ENCODE measurements at places on chromosomes 11 and 22. TPM values are rescaled to one million over a fixed set of nuclear protein-coding genes. Genes with fewer than 3 reads are reported as not detected.

Gene ARHGAP20
- 0.97 TPM for total RNA-seq

Gene AIP
- total RNA-seq = 58.5 TPM

Gene ACO2
- 60.4 TPM for total RNA-seq

Gene GLYATL1
- not detected for total RNA-seq

Gene SAA1
- total RNA-seq = not detected

Gene OR52E8
- not detected for total RNA-seq

GRCh38 chr22:48442663-48443062, 1385.0 kb downstream of the BRD1 start:
- H3K36me3 ChIP-seq = no peaks in the 10 kb centered on the region
- no peaks in the 10 kb centered on the region for H3K27me3 ChIP-seq
- DNase-seq = no peak
- H3K4me1 ChIP-seq = peaks cover 12% of the 10 kb centered on the region
- no peak overlapping the region for H3K4me3 ChIP-seq

GRCh38 chr11:91141655-91142054, 918.8 kb upstream of the CHORDC1 start:
- H3K27ac ChIP-seq = no peak overlapping the region
- no peaks in the 10 kb centered on the region for H3K27me3 ChIP-seq
- H3K4me3 ChIP-seq = no peak overlapping the region
- DNase-seq = no peak

GRCh38 chr11:69881467-69882269, 62.5 kb upstream of the FGF3 start:
- DNase-seq = no peak
- H3K27me3 ChIP-seq = peaks cover 29% of the 10 kb centered on the region
- no peaks in the 10 kb centered on the region for H3K4me1 ChIP-seq
- no peak overlapping the region for H3K4me3 ChIP-seq
- H3K27ac ChIP-seq = no peak overlapping the region

DNA sequence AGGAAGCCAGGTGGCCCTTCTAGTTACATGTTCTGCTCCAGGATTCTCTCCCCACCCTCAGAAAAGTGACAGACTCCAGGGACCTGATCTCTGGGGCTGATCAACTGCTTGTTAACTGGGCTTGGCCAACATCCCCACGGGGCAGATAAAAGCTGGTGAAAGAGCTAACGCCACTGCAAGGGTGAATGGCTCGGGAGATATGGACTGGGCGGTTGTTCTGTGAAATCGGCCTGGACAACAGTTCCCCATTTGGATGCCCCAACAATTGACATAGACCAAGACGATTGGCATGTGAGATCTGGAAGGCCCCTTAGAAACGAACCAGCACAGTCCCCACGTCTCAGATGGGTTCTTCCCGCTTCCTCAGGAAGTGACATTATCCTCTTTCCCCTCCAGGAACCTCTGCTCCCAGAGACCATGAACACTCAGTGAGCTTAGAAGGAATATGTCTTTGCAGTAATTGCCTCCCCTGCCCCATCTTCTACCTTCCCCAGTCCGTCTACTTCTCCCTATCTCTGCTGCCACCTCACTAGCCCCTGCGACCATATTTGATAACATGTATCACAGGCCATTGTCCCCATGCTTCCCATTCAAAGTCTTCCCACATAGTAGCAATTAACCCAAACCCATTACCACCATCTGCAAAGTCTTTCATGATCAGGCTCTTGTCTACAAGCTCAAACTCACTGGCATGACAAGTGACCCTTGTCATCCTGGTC, 5.6 kb upstream of the PRG2 start:
- H3K27me3 ChIP-seq = no peaks in the 10 kb centered on the region
- H3K4me3 ChIP-seq = no peak overlapping the region
- H3K27ac ChIP-seq = no peak overlapping the region
- no peaks in the 10 kb centered on the region for H3K4me1 ChIP-seq
- no peak for DNase-seq
- no peaks in the 10 kb centered on the region for H3K36me3 ChIP-seq

DNA sequence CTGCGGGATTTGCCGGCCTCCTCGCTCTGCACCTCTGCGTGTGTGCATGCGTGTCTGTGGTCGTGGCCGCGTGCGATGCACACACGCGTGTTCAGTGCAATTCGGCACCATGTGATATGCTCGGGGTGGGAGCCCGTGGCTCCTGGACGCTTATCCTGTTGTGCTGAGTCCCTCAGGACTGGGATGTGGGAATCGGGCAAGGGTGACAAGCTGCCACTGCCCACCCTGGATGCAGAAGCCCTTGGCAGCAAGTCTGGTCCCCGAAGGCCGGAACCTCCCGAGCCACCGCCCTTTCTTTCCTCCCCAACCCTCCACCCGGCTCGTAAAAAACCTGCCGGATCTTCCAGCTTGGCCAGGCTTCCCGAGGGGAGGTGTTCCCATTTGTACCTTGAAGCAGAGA, 128.2 kb downstream of the PHF21B start:
- H3K27ac ChIP-seq = no peak overlapping the region
- H3K4me1 ChIP-seq = no peaks in the 10 kb centered on the region
- no peak overlapping the region for H3K4me3 ChIP-seq
- no peak for DNase-seq
- H3K36me3 ChIP-seq = no peaks in the 10 kb centered on the region
- H3K27me3 ChIP-seq = no peaks in the 10 kb centered on the region

DNA sequence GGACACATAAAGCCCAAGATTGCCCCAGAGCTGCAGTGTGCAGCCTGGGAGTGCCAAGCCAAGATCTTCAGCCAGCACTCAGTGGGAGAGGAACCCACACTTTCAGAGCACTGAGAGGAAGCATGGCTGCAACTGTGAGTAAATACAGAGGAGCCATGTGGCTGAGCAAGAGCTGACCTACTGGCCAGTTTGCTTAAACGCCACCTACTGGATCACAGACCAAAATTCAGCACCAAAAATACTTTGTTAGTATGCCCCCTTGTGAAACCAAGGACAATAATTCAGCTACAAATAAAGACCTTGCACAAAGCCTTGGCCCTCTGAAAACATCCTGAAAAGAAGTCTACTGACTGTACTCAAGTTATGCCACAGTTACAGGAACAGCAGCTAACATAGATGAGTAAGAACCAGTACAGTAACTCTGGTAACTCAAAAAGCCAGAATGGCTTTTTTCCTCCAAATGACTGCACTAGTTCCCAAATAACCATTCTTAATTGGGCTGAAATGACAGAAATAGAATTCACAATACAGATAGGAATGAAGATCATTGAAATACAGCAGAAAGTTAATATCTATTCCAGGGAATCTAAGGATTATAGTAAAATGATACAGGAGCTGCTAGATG, 10.1 kb upstream of the OR4A15 start:
- no peaks in the 10 kb centered on the region for H3K4me1 ChIP-seq
- no peak for DNase-seq
- H3K4me3 ChIP-seq = no peak overlapping the region

DNA sequence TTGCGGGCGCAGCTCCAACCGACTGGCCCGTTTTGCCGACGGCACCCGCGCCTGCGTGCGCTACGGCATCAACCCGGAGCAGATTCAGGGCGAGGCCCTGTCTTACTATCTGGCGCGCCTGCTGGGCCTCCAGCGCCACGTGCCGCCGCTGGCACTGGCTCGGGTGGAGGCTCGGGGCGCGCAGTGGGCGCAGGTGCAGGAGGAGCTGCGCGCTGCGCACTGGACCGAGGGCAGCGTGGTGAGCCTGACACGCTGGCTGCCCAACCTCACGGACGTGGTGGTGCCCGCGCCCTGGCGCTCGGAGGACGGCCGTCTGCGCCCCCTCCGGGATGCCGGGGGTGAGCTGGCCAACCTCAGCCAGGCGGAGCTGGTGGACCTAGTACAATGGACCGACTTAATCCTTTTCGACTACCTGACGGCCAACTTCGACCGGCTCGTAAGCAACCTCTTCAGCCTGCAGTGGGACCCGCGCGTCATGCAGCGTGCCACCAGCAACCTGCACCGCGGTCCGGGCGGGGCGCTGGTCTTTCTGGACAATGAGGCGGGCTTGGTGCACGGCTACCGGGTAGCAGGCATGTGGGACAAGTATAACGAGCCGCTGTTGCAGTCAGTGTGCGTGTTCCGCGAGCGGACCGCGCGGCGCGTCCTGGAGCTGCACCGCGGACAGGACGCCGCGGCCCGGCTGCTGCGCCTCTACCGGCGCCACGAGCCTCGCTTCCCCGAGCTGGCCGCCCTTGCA, 1.0 kb downstream of the FJX1 start:
- DNase-seq = peak; percentile 80
- peaks cover 53% of the 10 kb centered on the region for H3K4me1 ChIP-seq
- peak overlapping the region; percentile 79 for H3K27ac ChIP-seq
- H3K36me3 ChIP-seq = no peaks in the 10 kb centered on the region

GRCh38 chr11:103730131-103730940, 306.1 kb upstream of the DDI1 start:
- no peak overlapping the region for H3K4me3 ChIP-seq
- no peaks in the 10 kb centered on the region for H3K36me3 ChIP-seq
- DNase-seq = peak; percentile 63
- peaks cover 5% of the 10 kb centered on the region for H3K4me1 ChIP-seq

- no peak for DNase-seq
- H3K4me3 ChIP-seq = no peak overlapping the region
- H3K27me3 ChIP-seq = peaks cover 10% of the 10 kb centered on the region
These were observed 69.6 kb downstream of the KIAA1671 start for GRCh38 chr22:25021976-25022711.

DNA sequence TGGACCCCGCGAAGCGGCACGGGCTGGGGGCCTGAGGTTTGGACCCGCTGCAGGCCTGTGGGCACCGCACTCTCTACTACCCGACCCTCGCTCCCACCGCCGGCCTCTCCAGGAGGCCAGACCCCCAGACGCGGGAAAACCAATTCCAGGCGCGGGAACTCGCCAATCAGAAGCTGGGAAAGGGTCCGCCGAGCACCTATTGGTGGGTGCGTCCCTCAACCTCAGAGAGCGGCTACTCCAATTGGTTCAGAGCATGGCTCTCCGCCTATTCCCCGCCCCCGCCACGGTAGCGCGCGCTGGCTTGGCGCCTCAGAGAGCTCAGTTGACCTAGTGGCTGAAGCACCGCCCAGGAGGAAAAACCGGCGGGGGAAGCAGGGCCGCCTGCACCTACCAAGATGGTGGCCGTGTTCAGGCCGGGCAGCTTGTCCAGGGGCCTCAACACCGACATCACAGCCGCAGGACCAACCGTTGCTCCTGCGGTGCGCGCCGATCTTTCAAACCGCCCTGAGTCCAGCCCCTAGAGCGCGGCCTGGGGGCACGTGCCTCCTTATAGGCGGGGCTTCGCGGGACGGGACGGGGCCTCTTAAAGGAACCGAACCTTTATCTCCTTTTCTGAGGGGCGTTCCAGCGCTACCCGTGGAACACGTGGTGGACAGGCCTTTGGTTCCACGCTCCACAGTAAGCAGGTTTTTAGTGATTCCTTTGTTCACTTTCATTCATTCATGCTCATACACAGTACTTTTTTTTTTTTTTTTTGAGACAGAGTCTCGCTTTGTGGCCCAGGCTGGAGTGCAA, at the start of gene CENPM:
CENPM (minus strand) TSS at position 524 of the 795 bp plus-strand sequence; CDS start at position 448, 76 bp downstream.
- DNase-seq = peak; percentile 97
- no peaks in the 10 kb centered on the region for H3K36me3 ChIP-seq
- H3K27ac ChIP-seq = 0 out of 2 replicates have a peak within 1 kb of the TSS, but pooled peaks have one; percentile 6
- H3K4me1 ChIP-seq = peaks cover 7% of the 10 kb centered on the region

All from GM23248 (cell line).